ENCODE measurements at places on chromosomes 3 and 15.

DNA sequence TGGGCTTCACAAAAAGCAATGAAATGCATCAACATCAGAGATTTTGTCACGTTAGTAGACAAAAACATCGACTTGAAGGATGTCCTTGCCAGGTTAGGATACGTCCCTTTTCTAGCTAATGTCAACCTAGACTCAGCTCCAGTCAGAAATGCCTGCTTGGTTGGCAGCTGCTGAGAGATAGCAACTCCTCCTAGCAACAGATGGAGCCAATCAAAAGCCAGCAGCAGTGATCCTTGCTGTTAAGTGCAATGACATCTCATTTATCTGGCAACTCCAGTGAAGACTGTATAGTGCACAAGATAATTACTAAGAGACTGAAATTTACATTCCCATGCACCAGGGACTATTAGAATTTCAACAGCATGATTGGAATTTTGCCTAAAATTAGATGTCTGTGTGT lies 424.1 kb downstream of the FGF12 start:
- DNase-seq, result no peak

DNA sequence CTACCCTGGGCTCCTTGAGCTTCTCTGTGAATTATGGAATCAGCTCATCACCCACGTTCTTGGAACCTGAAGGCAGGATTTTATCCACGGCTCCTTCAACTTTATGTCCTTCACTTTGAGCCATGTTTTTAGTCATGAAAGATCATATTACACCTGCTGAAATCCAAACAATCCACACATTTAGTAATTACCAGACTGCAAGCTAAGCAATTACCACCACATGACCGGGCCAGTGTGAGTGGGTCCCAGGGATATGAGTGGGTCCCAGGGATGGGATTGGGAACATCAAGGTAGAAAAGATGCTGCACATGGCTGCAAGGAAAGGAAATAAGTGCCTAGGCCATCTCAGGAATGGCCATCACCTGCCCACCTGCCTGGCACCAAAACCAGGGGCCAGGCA lies 140.3 kb upstream of the IQSEC1 start:
- no peak for DNase-seq

DNA sequence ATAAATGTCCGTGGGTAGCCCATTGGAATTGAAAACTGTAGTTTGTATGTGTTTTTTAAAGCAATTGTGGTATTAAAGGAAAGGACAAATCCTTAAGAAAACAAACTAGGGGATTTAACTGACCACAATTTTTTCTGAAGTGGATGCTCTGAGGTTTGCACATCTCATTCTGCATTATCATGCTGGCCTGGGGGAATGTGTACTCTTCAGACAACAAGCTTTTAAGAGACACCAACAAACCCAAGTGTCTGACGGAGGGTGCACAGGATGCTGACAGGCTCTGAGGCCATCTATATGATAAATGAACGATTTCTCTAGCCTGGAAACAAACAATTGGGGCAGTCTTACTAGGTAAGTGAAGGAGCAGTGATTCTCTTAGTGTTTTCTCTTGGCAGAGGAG lies 9.1 kb downstream of the LINS1 start:
- DNase-seq, result no peak

DNA sequence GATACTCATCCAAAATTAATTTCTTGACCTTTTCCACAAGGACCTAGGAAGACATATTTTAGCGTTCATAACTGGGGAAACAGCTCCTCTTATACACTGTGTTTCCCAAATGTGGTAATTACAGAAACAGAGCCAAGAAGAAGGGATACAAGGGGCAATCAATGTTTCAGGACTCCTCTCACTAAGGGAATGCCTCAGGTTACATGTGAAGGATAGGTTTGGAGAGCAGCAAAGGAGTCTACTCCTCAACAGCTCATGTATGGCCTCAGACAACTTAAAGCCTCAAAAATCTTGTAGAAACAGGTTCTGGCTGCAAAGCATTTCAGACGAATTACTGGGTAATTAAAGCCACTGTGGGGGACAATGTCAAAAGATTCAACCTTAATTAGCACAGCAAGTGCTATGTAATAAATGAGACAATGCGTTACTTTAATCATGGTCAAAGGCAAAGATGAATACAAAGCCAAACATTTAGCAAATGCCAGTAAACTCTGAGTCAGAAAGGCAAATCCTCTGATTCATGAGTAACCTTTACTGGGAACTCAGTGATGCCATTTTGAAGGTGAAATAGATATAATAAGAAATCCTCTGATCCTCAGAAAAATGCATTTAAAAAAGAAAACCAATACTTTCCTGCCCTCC lies 1111.2 kb downstream of the TUSC7 start:
- no peak for DNase-seq

DNA sequence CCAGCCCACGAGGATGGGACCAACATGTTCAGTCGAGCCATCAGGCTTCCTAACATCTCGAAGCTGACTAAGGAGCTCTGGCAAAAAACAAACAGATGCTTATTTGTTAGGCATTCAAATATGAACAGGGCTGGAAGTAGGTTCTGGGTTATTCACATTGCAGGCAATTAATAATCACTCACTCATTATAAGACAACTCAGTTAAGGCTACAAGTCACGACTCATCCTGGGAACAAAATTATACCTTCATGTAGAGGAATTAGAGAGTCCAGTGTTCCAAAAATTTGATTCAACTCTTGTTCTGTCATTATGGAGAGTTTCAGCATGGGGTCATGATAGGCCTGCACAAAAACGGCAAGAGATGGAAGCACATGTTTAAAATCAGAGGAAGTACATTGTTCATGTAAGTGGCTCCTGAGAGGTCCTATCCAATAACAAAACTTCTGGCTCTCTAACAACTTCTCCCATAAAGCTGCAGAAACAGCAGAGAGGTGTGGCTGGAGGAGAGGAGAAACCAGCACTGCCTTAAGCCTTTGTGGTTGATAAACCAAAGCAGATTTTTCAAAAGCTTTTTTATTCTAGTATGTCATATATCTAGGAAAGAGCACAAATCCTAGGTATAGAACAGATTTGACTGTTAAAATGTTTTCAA lies 50.6 kb downstream of the ARHGEF3 start:
- no peak for DNase-seq

GRCh38 chr3:15512166-15512565 lies 9.3 kb downstream of the COLQ start:
- DNase-seq, result no peak

- no peak for DNase-seq
These were observed 44.3 kb upstream of the NANOGP8 start for GRCh38 chr15:35129361-35129760.

DNA sequence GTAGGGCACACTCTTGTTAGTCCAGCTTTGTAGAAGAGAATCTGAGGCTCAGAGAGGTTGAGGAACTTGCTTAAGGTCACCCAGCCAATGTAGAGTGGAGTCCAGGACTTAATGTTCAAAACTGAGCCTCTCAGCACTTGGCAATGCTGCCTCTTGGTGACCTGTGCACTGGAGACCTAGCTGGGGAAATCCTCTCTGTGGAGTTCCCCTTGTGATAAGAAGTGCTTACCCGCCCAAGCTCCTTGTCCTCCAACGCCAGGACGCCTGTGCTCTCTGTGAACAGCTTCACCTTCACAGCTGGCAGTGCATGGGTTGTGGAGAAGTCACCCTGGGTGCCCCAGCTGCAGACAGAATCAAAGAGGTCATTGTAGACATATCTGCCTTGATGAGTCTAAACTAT lies 219.1 kb upstream of the FEZF2 start:
- DNase-seq, result no peak

DNA sequence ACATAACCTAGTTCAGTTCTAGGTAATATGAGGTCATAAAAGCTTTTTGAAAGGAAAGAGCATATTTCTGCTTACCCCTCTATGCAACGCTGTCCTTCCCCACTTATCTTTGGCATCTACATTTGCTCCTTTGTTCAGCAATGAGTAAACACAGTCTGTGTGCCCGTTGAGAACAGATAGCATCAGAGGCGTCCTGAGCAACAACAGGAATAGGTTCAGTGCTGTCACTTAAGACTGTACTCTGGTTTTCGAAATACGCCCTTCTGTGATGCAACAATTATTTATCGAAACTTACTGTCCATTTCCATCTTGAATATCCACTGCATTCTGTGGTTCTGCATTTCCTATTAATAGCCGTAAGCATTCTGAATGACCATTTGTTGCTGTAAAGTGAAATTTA lies 84.4 kb downstream of the BTD start:
- peak; percentile 21 for DNase-seq

DNA sequence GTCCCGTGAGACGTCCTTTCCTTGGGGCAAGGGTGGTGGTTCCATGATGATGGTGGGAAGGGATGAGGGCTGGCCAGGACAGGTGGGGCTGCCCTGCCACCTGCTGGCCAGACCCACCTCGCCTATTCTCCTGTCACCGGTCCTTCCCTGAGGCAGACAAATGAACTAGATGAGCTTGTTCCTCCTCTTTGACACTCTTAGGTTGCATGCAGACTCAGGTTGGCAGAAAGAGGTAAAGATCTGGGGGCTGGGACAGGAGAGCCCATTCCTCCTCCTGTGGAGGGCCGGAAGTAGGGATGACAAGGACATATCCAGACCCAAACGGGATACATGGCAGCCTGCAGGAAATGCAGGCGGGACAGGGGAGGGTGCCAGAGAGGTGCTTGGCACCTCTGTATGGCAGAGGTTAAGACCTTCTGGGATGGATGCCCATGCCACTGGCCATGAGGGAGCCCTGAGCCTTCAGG lies 38.6 kb downstream of the ACSBG1 start:
- DNase-seq, result peak; percentile 58

- peak; percentile 44 for DNase-seq
These were observed 124.5 kb downstream of the TLE3 start for GRCh38 chr15:69973102-69973714.

DNA sequence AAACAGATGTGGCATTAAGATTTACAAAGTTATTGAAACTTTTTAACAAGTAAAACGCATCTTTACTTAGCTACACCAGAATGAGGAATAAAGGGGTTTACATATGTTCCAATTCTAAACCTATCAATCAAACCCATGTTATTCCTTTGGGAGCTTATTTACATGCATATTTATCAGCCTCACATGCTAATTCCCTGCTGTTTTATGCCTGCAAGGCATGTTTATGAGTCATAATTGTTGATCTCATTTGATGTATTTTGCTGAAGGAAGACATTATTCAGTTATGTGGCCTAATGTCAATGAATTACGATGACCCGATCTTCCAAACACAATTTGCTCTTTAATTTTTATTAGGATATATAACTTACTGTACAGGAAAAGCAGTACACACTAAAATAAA lies 272.9 kb downstream of the TBC1D5 start:
- DNase-seq, result no peak

GRCh38 chr3:139353920-139354556 lies 10.2 kb downstream of the MRPS22 start:
- no peak for DNase-seq

DNA sequence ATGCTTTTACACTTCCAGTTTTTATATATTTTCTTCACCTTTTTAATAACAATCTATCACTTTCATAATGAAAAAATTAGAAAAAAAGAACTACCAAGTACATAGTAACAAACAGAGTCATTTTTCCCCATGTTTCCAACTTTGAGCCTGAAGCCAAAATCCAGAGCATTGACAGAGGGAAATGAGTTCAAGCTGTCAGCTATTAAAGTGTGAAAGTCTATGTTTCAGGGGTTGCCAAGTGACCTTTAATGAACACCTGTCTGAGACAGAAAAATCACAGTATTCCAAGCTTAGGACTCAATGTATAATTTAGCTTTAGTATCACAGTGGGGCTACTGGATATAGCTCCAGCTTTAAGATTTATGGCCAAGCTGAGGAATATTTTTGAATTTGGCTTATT lies 128.3 kb upstream of the GADL1 start:
- no peak for DNase-seq

DNA sequence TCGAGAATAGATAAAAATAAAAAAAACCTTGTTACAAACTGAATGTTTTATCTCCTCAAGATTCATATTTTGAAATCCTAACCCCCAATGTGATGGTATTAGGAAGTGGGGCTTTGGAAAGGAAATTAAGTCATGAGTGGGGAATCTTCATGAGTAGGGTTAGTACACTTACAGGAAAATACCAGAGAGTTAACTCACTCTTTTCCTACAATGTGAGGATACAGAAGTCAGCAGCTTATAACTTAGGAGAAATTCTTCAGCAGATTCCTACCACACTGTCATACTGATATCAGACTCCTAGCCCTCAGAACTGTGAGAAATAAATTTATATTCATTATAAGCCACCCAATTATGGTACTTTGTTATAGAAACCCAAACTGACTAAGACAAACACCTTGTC lies 453.1 kb downstream of the GBE1 start:
- no peak for DNase-seq

DNA sequence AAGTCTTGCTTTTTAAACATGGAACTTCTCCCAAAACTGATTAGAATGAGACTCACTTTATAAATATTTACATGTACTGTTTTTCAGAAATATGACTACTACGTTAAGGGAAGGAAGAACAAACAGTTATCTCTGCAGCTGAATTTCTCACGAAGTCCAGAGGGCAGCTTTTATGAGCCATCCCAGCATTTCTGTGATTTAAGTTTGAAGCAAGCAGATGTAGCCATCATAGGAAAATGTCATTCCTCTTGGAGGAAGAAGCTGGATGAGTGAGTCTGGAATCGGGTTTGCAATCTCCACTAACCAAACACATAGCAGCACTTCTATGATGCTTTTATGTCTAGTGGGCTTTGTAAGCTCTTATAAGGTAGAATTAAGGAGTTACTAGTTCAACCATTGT lies 53.7 kb downstream of the SCN11A start:
- no peak for DNase-seq

- DNase-seq, result no peak
These were observed 32.3 kb downstream of the MYO1E start for GRCh38 chr15:59340325-59340724.

- DNase-seq, result no peak
These were observed 45.3 kb downstream of the ROPN1B start for GRCh38 chr3:126014252-126014651.

- DNase-seq, result no peak
These were observed 439.9 kb upstream of the TGFBR2 start for GRCh38 chr3:30166535-30166934.

DNA sequence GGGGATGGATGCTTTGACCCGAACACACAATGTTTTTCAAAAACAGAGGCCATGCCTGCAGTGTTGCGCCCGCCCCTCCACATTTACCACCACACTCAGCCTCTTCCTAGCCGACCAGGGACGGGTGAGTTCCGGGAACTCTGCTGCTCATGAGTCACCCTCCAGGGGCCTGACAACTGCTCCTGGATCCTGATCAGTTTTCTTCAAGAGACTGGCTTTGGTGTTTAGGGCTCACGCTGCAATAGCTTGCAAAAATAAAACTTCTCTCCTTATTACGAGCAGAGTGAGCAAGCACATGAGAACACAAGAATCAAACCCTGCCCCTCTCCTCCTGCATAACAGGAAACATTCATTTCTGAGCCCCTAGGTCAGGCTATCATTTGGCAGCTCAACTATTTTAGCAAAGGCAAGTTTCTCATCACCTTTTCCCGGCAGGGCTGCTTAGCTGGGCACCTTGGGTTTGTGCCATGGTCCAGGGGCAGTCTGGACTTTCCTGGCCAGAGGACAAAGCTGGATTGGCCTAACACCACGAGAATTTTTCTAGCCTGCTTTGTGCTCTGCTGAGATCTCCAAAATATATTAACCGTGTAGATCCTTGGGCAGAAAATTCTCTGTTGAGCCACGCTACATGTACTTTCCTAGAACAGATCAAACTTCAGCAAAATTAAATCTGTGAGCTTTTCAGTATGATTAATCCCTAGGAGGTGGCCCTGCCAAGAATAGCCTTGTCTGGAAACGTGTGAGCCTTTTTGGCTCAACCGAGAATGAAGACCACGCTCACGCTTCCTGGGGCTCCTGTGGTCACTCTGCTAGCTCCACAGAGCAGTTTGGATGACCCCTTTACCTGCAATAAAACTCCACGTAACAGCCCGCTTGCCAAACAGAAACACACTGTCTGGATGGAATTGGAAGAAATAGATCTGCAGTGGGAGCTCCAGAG lies 52.7 kb upstream of the SPATA12 start:
- DNase-seq, result no peak

Data from activated CD4-positive, alpha-beta memory T cell treated with anti-CD3 and anti-CD28 coated beads, Interleukin-2, amount 10 ng/mL, durations not matched to agents 7 days and 5 days (primary cell).